AG09319 (cell line): ENCODE measurements at places on chromosomes 6 and 20.
A peak's percentile ranks its signal among the peaks of the same experiment; 100 is the strongest.

DNA sequence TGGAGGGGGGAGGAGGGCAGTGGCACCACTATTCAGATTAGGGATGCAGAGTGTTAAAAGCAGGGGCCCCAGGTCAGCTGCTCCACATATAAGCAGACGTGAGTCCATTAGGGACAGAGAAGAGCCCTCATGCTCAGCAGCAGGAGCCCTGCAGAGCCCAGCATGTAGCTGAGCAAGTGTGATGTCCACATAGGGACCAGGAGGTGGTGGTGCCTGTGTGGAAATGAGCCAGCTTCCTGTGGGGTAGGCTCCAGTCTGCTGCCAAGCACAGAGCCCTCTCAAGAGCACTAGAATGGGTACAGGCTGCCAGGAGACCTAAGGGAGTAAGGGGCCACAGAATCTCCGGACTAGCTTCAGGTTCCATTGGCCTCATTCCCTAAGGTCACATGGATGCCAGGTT is 57.9 kb upstream of the MLN start:
- DNase-seq = no peak

DNA sequence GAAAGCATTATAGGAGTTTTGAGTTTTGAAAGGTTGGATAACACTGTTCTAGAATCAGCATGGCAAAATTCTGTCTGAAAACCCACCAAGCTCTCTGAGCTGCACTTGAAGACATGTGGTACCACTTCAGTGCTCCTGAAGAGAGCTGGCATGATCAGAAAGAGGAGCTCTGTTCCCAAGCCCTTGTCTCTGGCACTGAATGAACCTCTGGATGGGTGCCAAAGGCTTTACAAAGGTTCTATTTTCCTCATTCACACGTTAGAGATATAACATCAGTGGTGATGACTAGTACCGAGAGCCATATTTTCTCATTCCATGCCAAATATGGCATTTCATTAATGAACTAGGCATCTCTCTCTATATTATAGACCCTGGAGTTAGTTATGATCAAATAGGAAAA is 301.8 kb upstream of the ID4 start:
- no peak for DNase-seq

GRCh38 chr20:11654766-11655165 is 262.9 kb upstream of the BTBD3 start:
- DNase-seq = no peak

DNA sequence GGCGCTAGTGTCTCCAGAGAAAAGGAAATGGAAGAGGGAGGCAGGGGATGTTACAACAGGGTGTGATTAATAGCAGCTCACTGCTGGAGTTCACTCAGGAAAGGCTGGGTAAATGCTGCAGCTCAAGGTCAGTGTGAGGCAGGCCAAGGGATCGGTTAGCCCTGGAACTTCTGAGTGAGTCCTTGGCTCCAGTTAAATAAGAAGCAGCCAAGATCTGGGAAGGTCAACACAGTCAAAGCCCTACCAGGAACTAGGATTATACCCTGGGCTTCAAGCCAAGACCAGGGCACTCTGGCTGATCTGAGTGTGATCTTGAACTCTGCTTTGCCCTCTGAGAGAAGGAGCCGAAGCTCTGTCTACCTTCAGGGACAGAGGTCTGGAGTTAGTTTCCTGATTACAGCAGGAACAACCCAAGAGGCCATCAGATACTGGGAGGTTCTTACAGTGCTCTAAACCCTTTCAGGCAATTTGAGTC is 44.3 kb downstream of the TPD52L1 start:
- peak; percentile 56 for DNase-seq

- no peak for DNase-seq
Measured at GRCh38 chr6:132643547-132643946, 15.4 kb downstream of the TAAR1 start.

- DNase-seq = no peak
Measured at GRCh38 chr20:56949318-56949717, 317.1 kb downstream of the BMP7 start.

GRCh38 chr6:136173519-136174507 is 76.3 kb downstream of the MTFR2 start:
- DNase-seq = no peak

- DNase-seq = no peak
Measured at GRCh38 chr6:29933955-29934354, 8.4 kb upstream of the HLA-A start.

- no peak for DNase-seq
Measured at GRCh38 chr20:44200371-44200770, 10.2 kb downstream of the OSER1 start.

- DNase-seq = no peak
Measured at GRCh38 chr20:63141531-63141930, 74.4 kb downstream of the YTHDF1 start.

DNA sequence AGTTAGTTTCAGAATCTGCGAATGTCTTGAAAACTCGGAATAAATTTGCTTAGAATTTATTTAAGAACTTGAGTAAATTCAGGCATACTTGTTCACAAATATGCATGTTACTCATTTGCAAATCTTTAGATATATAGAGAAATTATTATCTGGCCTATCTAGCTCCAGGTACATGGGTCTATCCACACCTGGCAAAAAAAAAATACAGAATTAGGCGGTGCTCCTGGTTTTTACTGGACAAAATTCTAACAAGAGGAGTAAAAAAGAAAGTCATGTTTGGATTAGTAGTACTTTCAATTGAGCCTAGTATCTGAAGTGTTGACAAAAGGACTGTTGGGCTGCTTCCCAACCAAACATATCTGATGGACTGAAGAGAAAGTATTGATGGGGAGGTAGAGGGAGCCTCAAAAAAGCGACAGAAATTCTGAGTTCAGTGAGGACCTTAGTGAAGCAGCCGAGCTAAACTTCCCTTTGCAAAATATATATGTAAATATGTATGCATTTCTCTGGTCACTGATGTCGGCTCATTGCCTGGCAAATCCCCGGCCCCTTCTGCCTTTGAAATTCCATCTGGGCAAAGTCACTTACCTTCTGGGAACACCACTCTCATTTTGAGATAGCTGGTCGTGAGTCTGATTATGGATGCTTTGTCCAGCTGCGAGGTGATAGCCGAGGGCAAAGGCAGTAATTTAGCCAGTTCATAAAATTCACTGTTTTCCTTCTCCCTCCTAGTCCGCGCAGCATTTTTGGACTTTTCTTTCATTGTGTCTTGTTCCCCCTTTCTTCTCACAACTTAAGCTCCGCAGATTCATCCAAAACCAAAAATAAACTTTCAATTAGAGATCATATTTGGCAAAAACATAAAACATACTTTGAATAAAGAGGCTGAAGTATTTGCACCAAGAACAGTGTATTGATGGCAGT is 1.8 kb downstream of the SIM1 start:
- DNase-seq = no peak

DNA sequence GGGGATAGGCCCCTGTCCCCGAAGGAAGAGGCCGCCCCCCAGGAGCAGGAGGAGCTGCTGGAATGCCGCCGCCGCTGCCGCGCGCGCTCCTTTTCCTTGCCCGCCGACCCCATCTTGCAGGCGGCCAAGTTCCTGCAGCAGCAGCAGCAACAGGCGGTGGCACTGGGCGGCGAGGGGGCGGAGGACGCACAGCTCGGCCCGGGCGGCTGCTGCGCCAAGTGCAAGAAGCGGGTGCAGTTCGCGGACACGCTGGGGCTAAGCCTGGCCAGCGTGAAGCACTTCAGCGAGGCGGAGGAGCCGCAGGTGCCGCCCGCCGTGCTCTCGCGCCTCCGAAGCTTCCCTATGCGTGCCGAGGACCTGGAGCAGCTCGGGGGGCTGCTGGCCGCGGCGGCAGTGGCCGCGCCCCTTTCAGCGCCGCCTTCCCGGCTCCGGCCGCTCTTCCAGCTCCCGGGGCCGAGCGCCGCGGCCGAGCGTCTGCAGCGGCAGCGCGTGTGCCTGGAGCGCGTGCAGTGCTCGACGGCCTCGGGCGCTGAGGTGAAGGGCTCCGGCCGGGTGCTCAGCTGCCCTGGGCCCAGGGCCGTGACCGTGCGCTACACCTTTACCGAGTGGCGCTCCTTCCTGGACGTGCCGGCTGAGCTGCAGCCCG is 630 bp downstream of the PPP1R3G start:
- DNase-seq = no peak

DNA sequence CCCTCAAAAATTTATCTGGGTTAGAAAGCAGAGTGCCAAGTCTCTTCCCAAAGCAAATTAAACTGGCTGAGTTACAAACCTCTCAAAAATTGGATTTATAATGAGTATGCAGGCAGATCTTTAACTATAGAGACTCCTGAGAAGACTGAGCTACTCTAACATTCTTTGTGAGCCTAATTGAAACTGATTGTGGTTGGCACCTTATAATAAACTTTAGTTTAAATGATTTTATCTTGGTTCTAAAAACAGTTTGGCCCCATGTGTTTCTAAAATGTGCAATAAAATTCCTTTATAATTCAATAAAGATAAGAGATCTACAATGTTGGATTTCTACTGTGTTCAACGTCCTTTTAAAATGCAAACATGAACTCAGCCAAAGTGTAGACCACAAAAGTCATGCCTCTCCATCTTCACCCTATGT is 480.2 kb upstream of the RNF217 start:
- no peak for DNase-seq

- DNase-seq = no peak
Measured at GRCh38 chr6:149823013-149823412, 41.1 kb downstream of the LRP11 start.

DNA sequence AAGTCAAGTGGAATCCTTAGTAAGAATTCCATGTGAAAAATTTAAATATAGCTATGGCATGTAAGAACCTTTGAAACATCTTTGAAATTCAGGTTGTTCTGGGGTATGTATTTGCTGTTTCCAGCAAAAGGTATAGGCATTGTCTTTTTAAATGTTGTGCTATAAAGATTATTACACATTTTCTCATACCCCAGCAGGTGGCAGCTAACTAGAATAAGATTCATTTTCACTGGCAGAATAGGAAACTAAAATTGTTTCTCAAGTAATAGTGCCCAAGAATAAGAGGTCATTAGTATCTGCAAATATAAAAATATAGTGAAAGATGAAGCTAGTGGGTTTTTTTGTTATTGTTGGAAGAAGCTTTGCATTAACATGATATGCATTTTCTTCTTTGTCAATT is 1.8 kb downstream of the GRIK2 start:
- DNase-seq = no peak
